A549 treated with dexamethasone at 1 μM for 4 hours (cell line): ENCODE measurements at places on chromosomes 5 and 9. TPM values are rescaled to one million over a fixed set of nuclear protein-coding genes. Genes with fewer than 3 reads are reported as not detected.

Gene CKMT2
- total RNA-seq, result not detected in 5 replicates

Gene INVS
- total RNA-seq, result 7.9 to 11.6 TPM (median 11.1 TPM) in 5 replicates

Gene SPATA6L
- 0.98 to 1.9 TPM (median 1.6 TPM) in 5 replicates for total RNA-seq

Gene C1QTNF2
- total RNA-seq, result 0.08 to 0.16 TPM (median 0.09 TPM) in 5 replicates
